Cardiac muscle cell (in vitro differentiated cells and primary cell): ENCODE measurements at places on chromosomes 16 and 17. TPM values are rescaled to one million over a fixed set of nuclear protein-coding genes. Genes with fewer than 3 reads are reported as not detected.

- no peak overlapping the region for H3K4me3 ChIP-seq
- no peak for DNase-seq
- no peaks in the 10 kb centered on the region for H3K36me3 ChIP-seq
- H3K27ac ChIP-seq: no peak overlapping the region
Observed at GRCh38 chr16:87328846-87329245, 11.7 kb upstream of the C16orf95 start.

DNA sequence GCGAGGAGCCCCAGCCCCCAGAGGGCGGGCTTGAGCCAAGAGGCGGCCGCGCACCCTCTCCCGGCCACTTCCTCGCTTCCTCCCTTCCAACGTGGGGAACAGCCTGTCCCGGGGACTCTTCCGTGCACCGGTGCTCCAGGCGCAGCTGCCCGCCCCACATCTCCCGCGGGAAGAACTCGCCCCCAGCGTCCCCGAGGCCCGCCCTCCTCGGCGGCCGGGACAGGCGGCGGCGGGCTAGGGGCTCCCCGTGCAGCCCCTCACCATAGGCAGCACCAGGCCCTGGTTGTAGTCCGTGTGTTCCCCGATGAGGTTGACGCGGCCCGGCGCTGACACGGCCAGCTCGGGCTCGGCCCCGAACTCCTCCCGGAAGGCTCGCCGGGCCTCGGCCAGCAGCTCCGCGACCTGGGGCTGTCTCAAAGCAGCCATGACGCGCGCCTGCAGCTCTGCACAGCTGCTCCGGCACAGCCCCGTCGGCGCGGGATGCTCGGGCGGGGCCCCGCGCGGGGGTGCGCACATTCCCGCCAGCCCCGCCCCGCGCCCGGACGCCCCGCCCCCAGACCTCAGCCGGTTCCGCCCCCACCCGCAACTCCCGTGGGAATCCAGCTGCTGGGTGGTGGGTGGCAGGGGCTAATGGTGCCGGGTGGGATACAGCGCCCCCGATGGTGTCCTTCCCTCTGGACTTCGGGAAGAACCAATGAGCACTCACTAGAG, at the start of gene GALK1:
TSS of gene GALK1 (minus strand) at position 482 of the 711 bp plus-strand sequence. CDS start at position 426, 56 bp downstream.
- H3K27ac ChIP-seq: peak within 1 kb of the TSS; percentile 29
- no peaks in the 10 kb centered on the region for H3K27me3 ChIP-seq
- H3K36me3 ChIP-seq: no peaks in the 10 kb centered on the region
- H3K4me3 ChIP-seq: peak within 1 kb of the TSS; percentile 49

DNA sequence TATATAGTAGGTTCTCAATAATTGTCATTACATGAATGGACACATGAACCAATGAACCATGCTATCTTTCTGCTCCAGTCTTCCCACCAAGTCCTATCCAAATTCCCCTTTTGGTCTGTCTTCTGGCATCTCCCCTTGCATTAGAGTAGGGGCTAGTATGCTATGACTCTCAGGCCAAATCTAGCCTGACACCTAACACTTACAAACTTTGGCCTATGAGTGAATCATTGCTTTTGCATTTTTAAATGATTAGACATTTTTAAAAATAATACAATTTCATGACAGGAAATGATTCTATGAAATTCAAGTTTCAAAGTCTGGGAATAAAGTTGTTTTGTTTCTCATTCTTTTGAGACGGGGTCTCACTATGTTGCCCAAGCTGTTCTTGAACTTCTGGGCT, 102.5 kb upstream of the MAF start:
- H3K36me3 ChIP-seq: no peaks in the 10 kb centered on the region
- peaks cover 2% of the 10 kb centered on the region for H3K4me1 ChIP-seq
- no peak overlapping the region for H3K4me3 ChIP-seq
- no peaks in the 10 kb centered on the region for H3K27me3 ChIP-seq
- DNase-seq: no peak

DNA sequence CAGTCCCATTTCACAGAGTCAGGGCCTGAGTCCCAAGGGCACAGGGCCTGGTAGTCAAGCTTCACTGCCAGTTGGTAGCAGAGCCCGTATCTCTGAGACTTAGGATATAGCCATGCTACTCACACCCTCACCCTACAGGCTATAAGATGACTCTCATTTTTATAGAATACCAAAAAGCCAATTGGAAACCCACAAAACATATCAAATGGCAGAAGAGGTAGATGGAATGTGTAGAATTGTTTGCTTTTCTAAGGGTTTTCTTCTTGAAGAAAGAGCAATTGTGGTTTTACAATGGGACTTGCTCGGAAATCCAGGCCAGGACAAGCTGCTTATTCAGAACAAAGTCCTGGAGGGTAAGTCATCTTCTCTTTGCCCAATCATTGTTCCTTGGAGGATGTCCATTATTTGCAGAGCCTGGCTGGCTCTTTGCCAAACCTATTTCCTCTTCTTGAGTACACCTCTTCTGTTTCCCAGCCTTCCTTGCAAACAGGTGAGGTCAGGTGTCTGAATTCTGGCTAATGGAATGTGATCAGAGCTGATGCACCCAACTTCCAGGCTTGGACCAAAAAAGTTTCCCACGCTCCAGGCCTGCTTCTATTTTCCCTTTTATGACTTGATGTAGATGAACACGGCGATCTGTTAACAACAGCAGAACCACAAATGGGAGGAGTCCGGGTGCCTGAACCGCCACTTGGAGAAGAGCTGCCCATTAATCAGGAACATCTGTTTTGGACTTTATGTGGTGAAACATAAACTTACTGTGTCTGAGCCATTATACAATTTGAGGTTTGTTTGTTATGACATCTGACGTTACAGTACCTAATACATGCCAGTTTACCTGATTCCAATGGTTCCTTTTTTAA, 16.9 kb upstream of the CCL22 start:
- DNase-seq: no peak
- no peak overlapping the region for H3K4me3 ChIP-seq
- H3K36me3 ChIP-seq: no peaks in the 10 kb centered on the region
- H3K4me1 ChIP-seq: no peaks in the 10 kb centered on the region
- no peak overlapping the region for H3K27ac ChIP-seq
- H3K27me3 ChIP-seq: no peaks in the 10 kb centered on the region

DNA sequence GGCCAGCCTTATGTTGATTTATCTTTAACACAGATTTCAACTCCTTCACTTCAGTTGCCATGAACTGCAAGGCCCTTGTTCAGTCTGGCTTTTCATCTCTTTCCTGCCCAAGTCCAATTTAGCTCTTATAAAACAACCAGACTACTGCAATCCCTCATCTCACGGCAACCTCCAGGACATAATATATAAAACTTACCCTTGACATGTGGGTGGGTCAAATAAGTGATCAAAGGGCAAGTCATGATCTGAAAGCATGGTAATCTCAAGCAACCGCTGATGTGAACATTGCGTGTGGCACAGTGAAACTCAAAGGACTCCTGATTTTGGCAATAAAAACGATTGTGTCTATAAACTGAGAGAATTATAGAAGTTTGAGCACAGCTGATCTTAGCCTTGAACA, 364.6 kb downstream of the CDH13 start:
- no peaks in the 10 kb centered on the region for H3K36me3 ChIP-seq
- no peaks in the 10 kb centered on the region for H3K4me1 ChIP-seq
- H3K4me3 ChIP-seq: no peak overlapping the region
- no peaks in the 10 kb centered on the region for H3K27me3 ChIP-seq
- H3K27ac ChIP-seq: no peak overlapping the region

DNA sequence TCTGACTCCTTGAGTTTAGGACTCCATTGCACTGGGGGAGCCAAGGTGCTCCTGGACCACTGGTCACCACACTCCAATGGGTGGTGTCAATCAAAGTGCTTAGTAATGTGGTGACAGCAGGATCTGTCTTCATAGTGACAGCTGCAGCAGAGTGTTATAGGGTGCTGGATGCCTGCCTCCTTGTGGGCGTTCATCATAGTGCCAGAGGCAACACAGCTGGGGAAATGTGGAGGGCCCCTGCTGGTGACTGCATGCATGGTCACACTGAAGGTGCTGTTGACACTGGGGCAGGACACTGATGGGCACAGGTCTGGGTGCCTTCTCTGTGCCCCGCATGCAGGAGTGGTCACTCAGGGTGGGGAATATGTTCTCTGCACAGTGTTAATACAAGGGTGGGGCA, 177.5 kb upstream of the CDH8 start:
- no peak overlapping the region for H3K27ac ChIP-seq
- no peaks in the 10 kb centered on the region for H3K27me3 ChIP-seq
- no peak for DNase-seq
- H3K4me3 ChIP-seq: no peak overlapping the region
- H3K36me3 ChIP-seq: no peaks in the 10 kb centered on the region

- peaks cover 4% of the 10 kb centered on the region for H3K4me1 ChIP-seq
Observed at GRCh38 chr17:40915199-40915661, 22.2 kb downstream of the KRT23 start.

GRCh38 chr16:10077861-10078260, 104.4 kb downstream of the GRIN2A start:
- H3K27me3 ChIP-seq: no peaks in the 10 kb centered on the region
- H3K27ac ChIP-seq: no peak overlapping the region
- H3K4me1 ChIP-seq: peaks cover 15% of the 10 kb centered on the region
- no peak overlapping the region for H3K4me3 ChIP-seq
- no peaks in the 10 kb centered on the region for H3K36me3 ChIP-seq
- no peak for DNase-seq

DNA sequence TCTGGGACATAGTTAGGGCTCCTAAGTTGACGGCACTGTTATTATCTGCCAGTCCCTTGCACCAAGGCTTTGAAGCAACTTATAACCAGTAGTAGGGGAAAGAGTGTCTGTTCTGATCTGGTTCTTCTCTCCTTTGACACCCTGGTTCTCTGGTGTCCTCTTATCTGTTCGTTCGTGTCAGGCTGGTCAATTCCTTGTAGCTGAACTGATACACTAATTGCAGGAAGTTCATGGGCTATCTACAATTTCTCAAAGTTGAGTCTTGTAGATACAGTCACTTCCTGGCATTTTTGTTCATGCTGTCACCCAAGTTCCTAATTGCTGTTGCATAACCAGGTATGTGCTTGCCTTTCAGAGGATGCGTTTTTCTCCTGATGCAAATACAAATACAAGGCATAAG, 17.3 kb upstream of the MYO1D start:
- no peaks in the 10 kb centered on the region for H3K36me3 ChIP-seq
- H3K27me3 ChIP-seq: no peaks in the 10 kb centered on the region
- H3K4me1 ChIP-seq: peaks cover 53% of the 10 kb centered on the region
- DNase-seq: peak; percentile 19
- no peak overlapping the region for H3K4me3 ChIP-seq

GRCh38 chr16:29678691-29679267, at the start of gene QPRT:
QPRT (plus strand) TSS chr16:29679180; CDS start chr16:29679198, 18 bp downstream.
- no peaks in the 10 kb centered on the region for H3K36me3 ChIP-seq
- peak within 1 kb of the TSS; percentile 91 for H3K27ac ChIP-seq
- no peaks in the 10 kb centered on the region for H3K4me1 ChIP-seq
- peak; percentile 87 for DNase-seq
- no peaks in the 10 kb centered on the region for H3K27me3 ChIP-seq
- peak within 1 kb of the TSS; percentile 52 for H3K4me3 ChIP-seq

MEOX1 gene
- polyA plus RNA-seq: 0.32 TPM in 1 of 2 replicates, not detected in the other

DPEP3 gene
- polyA plus RNA-seq: 0.51 TPM in 1 of 2 replicates, not detected in the other

ACAP1 gene
- 25.9 and 32.1 TPM in 2 replicates for polyA plus RNA-seq

SEC14L5 gene
- polyA plus RNA-seq: not detected in 2 replicates

HBM gene
- not detected in 2 replicates for polyA plus RNA-seq

HEXD gene
- polyA plus RNA-seq: 49.0 and 58.0 TPM in 2 replicates

TBC1D3C gene
- 3.2 and 5.4 TPM in 2 replicates for polyA plus RNA-seq

LITAFD gene
- polyA plus RNA-seq: 0.43 TPM in 1 of 2 replicates, not detected in the other

CCL14 gene
- not detected in 2 replicates for polyA plus RNA-seq
